ENCODE measurements at places on chromosomes 1 and 21.

- DNase-seq: no peak
Observed at GRCh38 chr21:34688145-34688544, 19.4 kb downstream of the CLIC6 start.

- no peak for DNase-seq
Observed at GRCh38 chr1:208065862-208066261, 154.9 kb upstream of the CD34 start.

DNA sequence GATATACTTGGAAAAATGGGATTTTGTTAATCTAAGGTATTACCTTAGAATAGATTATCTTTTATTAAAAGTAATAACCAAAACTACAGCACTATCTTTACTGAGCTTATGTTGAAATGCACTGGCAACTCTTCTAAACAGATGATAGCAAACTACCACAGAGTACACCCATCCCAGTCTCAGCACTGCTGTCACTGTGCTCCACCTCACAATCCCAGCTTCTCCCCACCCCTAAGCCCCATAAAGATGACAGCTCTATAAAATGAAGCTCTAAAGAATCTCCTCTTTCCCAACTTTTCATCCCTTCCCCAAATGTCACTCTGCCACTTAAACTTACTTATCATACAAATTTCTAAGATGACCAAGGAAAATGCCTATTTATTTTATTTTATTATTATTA lies 6.4 kb downstream of the DSTYK start:
- no peak for DNase-seq

DNA sequence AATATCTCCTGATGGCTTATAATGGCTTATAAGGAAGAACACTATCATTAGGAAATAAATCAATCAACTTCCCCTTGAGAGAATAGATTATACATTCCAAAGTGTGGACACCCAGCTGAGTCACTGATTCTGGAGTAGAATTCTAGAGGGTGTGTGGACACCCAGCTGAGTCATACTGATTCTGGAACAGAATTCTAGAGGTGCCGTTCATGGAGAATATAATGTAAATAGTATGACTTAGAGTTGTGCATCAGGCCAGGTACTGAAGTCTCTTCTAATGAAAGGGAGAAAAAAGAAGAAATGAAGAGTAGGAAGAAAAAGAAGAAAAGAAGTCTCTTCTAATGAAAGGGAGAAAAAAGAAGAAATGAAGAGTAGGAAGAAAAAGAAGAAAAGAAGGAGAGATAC lies 2.4 kb upstream of the USP33 start:
- no peak for DNase-seq

- no peak for DNase-seq
Observed at GRCh38 chr1:231636157-231636556, 9.6 kb downstream of the DISC1 start.

GRCh38 chr1:206551296-206551985 lies 44.1 kb downstream of the RASSF5 start:
- no peak for DNase-seq

GRCh38 chr1:94863297-94863911 lies 43.2 kb downstream of the SLC44A3 start:
- no peak for DNase-seq

DNA sequence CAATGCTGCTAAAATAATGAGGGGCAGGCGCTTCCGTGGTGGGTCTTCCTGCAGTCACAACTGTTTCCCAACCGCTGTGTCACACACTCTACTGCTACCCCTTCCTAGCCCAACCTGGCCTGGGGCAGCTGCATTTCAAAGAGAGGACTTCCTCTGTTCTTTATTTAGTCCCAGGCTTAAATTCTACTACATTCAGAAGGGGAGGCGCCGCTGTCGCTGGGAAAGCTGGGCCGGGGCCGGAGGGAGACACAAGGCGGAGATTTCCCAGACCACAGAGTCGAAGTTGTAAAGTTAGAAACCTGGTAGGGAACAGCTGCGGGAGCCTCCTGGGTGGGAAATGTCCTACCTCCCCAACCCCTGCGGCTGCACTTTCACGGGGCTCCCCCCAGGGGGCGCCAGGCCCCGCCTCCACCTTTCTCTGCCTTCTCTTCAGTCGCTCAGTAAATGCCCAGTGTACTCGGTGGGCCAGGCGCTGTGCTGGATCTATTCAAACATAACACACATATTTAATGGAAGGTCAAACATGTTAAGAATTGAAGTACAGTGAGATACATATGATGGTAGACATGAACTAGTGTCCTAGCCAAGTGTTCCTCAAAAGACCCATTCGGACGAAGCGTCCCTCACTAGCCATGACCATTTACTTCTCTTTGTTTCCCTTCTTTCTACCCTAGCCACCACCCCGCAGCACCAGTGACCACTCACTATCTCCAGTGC lies 23.1 kb downstream of the DYRK3 start:
- peak; percentile 38 for DNase-seq

GRCh38 chr1:14926229-14926628 lies 227.3 kb upstream of the TMEM51 start:
- no peak for DNase-seq

DNA sequence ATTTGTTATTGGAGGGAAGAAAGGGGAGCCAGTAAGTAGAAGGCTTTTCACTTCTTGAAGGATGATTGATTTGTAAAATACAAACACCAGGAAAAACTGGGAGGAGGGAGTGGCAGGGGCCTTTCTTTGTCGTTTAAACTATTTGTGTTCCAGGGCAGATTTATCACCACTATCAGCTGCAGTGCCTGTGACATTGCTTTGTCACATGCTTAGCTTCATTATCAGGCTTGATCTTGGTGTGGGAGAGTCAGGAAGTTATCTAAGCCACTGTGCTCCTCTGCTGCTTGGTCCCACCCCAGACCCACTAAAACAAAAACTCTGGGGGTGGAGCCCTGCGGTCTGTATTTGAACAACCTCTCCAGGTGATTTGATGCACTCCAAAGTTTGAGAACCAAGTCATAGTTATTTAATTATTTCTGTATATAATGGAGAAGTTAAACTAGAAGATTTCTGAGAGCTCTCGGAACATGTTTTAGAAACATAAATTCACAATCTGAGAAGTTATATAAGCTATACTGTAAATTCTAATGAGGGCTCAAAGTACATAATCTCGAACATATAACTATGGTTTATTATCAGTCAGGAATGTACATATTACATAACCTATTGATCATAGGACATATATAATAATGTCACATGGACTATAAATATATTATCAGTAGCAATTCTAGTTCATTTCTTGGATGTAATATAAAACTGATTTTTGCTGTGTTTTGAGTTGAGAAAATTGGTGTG lies 87.9 kb downstream of the CDC14A start:
- DNase-seq: no peak

- no peak for DNase-seq
Observed at GRCh38 chr1:12665511-12665910, 21.6 kb downstream of the AADACL4 start.

DNA sequence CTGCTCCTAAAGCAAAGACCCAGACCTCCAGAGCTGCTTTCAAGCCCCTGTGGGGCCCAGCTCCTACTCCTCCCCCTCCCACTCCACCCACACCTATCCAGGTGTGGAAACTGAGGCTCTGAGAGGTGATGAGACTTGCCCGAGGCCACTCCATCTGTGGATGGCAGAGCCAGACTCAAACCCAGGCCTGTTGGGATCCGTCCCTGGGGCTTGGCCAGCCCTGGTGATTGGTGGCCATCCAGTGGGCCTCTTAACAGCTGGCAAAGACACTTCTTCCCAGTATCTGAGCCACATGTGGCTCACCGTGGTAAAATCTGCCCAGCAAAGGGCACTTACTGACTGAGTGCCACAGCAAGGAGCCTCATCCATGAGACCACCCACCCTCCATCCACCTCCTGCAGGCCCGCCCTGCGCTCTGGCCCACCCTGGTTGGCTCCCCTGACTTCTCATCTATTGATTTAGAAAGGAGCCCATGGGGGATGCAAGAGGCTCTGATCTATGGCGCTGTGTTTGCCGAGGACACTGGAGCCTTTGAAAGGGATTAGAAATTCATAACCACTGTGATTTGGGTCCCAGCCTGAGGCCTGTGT lies 398.5 kb downstream of the PTPRU start:
- DNase-seq: no peak

DNA sequence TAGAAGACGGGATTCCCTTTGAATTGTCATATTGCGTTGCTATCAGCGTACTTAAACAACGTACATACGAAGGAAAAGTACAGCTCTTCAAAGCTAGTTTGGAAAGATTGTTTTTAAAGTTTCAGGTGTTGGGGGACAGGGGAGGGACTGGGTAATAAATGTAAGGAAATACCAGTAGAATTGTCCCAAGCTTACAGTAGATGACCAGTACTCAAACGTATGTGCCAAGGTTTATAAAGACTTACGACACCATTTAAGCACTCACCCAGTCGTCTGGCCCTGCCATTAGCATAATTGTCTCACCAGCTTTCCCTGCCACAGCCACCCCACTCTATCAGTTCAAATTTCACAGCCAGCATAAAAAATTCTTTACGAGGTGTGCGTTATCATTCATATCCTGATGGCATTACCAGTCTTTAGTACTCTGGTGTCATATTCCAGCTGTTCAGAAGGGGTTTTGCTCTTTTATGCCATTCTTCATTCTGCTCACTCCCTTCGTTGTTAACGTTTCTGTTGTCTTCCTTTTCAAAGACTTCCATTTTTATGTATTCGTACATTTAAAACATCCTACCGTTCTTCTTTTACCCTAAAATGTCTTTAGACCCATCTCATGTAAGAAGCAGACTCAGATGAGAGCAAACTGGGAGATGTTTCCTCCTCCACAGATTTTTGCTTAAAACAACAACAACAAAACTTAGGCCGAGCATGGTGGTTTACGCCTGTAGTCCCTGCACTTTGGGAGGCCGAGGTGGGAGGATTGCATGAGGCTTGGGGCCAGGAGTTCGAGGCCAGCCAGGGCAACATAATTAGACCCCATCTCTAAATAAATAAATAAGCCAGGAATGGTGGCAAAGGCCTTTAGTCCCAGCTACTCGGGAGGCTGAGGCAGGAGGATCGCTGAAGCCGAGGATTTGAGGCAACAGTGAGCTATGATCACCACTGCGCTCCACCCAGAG lies 1.0 kb upstream of the HP1BP3 start:
- no peak for DNase-seq

- DNase-seq: no peak
Observed at GRCh38 chr1:203186446-203187303, at the start of gene CHI3L1. Gene CHI3L1 (minus strand): TSS chr1:203186704. CDS start chr1:203186623, 81 bp downstream.

DNA sequence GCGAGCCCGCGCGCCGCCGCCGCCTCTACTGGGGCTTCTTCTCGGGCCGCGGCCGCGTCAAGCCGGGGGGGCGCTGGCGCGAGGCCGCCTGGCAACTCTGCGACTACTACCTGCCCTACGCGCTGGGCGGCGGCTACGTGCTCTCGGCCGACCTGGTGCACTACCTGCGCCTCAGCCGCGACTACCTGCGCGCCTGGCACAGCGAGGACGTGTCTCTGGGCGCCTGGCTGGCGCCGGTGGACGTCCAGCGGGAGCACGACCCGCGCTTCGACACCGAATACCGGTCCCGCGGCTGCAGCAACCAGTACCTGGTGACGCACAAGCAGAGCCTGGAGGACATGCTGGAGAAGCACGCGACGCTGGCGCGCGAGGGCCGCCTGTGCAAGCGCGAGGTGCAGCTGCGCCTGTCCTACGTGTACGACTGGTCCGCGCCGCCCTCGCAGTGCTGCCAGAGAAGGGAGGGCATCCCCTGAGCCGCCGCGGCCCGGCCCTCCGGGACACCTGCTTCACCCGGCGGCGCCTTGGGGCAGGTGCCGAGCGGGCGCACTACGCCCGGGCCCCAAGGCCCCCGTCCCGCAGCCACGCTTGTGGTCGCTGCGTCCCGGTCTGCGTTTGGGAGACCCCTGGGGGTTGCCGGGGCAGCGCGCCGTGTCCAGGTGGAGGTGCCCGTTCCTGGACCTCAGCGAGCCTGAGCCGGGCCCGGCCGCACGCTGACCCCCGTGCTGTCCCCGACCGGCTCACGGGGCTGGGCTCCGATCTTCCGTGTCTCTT lies 944 bp downstream of the B3GALT6 start:
- DNase-seq: no peak

DNA sequence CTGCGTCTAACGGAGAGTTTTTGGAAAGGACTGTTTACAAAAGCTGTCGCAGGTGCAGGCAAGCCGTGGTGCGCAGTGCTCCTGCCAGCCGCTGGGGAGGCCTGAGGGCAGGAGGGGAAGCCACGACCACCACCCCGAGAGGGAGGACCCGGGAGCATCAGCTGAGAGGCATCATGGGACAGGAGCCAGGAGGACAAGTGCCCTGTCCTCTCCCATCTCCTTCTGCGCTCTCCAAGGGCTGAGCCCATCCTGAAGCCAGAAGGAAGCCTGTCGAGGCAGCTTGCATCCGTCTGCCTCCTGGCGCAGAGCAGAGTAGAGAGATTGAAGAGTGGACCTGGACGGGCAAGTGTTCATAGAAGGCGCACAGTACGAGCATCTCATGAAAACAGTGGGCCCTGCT lies 310.9 kb downstream of the KIF26B start:
- DNase-seq: no peak
